ENCODE measurements at places on chromosomes 6 and 20. TPM values are rescaled to one million over a fixed set of nuclear protein-coding genes. Genes with fewer than 3 reads are reported as not detected.
A peak's percentile ranks its signal among the peaks of the same experiment; 100 is the strongest.

Gene LTA
- not detected for total RNA-seq

Gene TMEM200A
- 12.8 TPM for total RNA-seq

Gene ABHD16B
- total RNA-seq, result not detected

- peak; percentile 55 for DNase-seq
Observed at GRCh38 chr6:89536231-89536630, 102.3 kb downstream of the LYRM2 start.

DNA sequence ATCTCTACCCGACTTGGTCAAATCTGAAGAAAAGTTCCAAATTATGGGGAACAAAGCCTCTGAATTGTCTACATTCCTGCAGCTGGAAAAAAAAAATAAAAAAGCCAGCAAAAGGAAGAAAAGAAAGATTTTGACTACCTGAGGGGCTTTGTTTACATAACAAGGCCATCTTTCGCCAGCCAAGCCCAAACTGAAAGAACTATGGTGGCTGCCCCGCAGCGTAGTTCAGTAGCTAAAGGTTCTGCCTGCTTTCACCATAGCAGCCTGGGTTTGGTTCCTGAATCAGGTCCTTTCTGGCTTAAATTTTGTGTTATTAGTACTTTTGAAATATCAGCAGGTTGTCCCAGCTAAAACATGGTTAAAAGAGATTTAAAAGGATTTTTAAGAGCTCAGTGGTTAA, 35.4 kb downstream of the ZNF133 start:
- DNase-seq, result peak; percentile 58

- DNase-seq, result peak; percentile 34
Observed at GRCh38 chr6:33837971-33838665, 34.3 kb upstream of the MLN start.

GRCh38 chr6:117137711-117138110, 127.6 kb upstream of the VGLL2 start:
- peak; percentile 4 for DNase-seq

GRCh38 chr20:60170116-60170515, 211.9 kb downstream of the CDH26 start:
- DNase-seq, result no peak

All from neural progenitor cell (in vitro differentiated cells).